AG04449 (cell line): ENCODE measurements at places on chromosomes 4 and X.
A peak's percentile ranks its signal among the peaks of the same experiment; 100 is the strongest.

DNA sequence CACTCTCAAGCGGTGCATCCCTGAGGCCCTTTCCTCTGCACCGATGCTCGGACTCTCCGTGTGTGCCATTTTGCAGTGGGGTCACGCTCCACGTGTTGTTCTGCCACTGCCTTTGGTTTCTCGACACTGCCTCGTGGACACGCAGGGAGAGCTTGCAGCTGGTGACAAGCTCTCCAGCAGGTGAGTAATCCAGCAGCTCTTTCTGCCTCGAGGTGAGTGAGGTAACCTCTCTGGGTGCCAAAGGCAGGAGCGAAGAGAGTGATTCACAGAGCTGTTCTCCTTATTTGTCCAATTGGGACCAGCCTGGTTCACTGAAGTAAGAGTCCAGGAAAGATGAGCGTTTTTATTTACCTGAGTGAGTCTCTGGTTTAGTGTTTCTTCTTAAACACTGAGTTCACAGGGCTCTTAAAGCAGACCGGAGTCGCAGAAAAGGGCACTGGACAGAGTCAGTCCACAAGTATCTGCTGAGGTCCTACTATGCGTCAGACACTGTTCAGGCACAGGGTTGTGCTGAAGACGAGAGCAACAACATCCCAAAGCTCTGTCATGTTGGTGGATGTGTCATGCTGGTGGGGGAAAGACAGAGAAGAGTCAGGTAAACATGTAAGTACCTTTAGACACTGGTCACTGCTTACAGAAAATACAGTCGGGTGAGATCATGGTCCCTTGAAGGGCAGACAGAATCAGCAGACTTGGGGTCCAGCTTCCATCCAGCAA, 61.8 kb downstream of the FHDC1 start:
- DNase-seq, result no peak

DNA sequence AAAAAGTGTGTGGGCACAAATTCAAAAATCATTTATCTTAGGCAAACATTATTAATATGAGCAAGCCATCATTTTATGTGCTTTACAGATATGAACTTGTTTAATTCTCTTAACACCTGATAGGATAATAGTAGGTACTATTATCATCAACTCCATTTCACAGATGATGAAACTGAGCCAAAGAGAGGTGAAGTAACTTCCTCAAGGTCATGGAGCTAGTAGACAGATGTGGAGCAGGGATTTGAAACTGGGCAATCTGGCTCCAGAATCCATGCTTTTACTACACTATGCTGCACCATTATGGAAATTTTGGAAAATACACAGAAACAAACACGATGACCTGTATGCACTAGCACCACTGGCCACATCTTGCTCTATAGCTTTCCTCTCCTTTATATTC, 1.0 kb upstream of the PIN4 start:
- no peak for DNase-seq

- no peak for DNase-seq
Measured at GRCh38 chrX:16148896-16149295, 18.4 kb upstream of the MAGEB17 start.

DNA sequence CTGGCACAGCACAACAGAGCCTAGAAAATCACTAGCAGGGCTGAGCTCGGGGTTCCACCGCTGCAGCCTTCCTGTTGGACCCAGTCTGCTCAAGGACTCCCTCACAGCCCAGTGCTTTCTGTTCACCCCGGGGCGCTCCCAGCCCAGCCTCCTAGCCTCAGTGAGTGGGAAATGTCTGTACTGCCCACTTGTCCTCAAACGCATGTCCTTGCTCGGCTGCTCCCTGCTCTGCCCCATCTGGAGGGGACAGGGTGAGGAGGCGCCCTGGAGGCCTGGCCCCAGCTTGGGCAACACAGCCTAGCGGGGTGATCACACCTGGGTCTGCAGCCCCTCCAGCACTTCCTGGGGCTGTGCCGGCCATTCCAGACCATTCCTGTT, 11.9 kb upstream of the CCNQ start:
- no peak for DNase-seq

DNA sequence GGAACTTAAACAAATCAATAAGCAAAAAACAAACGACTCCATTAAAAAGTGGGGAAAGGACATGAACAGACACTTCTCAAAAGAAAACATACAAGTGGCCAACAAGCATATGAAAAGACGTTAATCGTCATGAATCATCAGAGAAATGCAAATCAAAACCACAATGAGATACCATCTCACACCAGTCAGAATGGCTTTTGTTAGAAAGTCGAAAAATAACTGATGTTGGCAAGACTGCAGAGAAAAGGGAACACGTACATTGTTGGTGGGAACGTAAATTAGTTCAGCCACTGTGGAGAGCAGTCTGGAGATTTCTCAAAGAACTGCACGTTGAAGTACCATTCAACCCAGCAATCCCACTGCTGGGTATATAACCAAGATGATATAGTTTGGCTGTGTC, 23.7 kb downstream of the NEUROG2 start:
- DNase-seq, result no peak

- DNase-seq, result no peak
Measured at GRCh38 chr4:155234206-155234605, 25.8 kb downstream of the NPY2R start.

- DNase-seq, result peak; percentile 10
Measured at GRCh38 chr4:84503495-84504437, 4.7 kb upstream of the NKX6-1 start.

- no peak for DNase-seq
Measured at GRCh38 chrX:27444093-27444908, 18.8 kb downstream of the PPP4R3C start.

DNA sequence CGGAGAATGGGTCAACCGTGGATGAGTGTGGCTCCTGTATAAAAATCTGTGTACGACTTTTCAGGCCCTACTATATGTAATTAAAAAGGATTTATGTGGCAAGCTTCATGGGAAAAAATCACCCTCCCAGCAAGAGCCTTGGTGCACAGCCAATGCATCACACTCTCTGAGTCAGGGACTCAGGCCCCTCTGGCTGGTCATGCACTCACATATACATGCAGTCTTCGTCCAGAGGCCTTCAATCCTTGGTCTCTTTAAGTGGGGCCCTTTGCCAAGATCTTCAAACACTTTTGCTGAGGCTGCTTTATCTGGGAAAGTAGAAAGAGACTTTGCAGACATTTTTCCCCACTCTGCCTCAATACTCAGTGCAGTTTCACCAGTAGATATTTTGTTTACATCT, 311.4 kb upstream of the FSTL5 start:
- no peak for DNase-seq

DNA sequence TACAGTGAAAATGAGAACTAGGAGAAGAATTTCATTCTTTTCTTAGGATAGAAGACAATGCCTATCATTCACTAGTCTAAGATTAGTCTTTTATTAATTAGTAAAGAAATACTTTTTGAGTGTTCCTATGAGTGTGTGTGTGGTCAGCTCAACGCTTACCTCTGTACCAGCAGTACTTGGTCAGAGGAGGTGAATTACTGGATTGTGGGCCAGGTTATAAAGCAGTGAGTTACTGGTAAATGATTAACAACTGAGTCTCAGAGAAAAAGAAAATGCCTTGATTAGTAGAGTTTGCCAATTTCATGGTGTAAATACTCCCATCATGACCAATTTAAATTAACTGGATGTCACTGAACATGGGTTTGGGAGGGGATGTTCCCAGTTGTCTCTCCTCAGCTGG, 444.6 kb downstream of the STIM2 start:
- DNase-seq, result no peak

- DNase-seq, result no peak
Measured at GRCh38 chr4:185787926-185788679, 23.9 kb downstream of the SORBS2 start.

DNA sequence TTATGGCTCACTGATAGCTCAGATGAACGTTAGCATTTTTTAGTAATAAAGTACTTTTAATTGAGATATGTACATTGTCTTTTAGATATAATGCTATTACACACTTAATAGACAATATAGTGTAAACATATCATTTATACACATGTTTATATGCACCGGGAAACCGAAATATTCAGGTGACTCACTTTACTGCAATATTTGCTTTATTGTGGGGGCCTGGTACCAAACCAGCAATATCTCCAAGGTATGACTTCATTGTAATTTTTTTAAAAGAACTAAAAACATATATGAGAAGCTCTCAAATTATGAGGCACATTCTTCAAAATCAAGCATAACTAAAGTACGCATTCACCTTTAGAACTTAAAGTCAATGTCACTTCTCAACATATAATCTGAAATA, 231.2 kb upstream of the SLC7A11 start:
- no peak for DNase-seq

- no peak for DNase-seq
Measured at GRCh38 chr4:138696058-138696457, 319.5 kb upstream of the NOCT start.

- no peak for DNase-seq
Measured at GRCh38 chrX:1185561-1185960, 26.9 kb downstream of the CRLF2 start.

DNA sequence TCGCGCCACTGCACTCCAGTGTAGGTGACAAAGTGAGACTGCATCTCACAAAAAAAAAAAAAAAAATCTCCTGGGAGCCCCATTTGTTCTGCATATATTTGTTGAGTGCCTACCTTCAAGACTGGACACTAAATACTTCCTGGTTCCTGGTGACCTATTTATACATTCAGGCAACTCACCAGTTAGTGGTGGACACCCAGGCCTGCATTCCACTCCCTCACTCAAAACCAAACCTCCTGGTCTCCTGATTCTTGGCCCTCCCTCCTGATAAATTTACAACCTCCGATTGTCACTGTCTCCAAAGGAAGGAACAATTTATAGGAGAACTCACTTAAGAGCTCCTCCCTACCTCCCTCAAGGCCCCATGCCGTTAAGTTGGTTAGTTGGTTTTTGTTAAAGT, 3.1 kb downstream of the SYAP1 start:
- no peak for DNase-seq

- DNase-seq, result no peak
Measured at GRCh38 chr4:166924424-166924823, 309.9 kb downstream of the SPOCK3 start.

- DNase-seq, result no peak
Measured at GRCh38 chr4:85777908-85778631, 303.1 kb downstream of the ARHGAP24 start.

GRCh38 chr4:177938226-177938625, 496.0 kb upstream of the AGA start:
- no peak for DNase-seq

DNA sequence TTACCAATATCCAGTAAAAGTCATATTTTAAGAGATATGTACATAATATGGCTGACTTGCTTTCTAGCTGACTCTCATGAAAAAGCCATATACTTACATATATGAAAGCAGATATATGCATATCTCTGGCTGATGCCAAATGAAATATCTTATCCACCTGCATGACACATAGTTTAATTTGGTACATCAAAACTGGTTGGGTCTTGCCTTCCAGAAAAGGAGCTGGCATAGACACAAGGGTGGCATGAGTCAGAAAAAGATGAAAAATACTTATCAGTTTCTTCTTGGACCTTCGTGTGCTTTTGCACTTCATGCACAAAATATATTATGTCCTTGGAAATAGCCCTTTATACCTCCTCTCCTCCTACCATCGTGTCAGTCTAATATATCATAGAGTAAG, 32.1 kb downstream of the TIGD4 start:
- no peak for DNase-seq
